ENCODE measurements at places on chromosomes 16 and 17.

- no peak for DNase-seq
Measured at GRCh38 chr16:13245713-13246377, 344.4 kb downstream of the SHISA9 start.

DNA sequence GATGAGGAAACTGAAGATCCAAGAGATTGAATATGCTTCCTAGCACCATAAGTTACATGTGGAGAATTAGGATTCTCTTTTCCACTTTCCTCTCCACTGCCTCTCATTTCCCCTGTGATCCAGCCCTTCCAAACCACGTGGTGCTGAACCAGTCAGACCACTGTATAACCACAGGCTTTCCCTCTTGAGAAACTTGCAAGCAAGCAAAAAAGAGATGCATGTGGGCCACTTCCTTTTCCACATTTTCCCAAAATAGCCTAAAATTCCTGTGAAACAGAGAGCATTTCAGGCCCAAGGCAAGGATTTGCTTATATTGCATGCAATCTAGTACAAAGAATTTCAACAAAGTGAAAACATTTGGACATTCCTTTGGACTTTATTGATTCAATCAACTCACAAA is 59.3 kb upstream of the KSR1 start:
- no peak for DNase-seq

GRCh38 chr17:38584350-38584925 is 21.3 kb downstream of the SRCIN1 start:
- peak; percentile 44 for DNase-seq

GRCh38 chr16:89473791-89474414 is 16.5 kb downstream of the ANKRD11 start:
- DNase-seq: no peak

DNA sequence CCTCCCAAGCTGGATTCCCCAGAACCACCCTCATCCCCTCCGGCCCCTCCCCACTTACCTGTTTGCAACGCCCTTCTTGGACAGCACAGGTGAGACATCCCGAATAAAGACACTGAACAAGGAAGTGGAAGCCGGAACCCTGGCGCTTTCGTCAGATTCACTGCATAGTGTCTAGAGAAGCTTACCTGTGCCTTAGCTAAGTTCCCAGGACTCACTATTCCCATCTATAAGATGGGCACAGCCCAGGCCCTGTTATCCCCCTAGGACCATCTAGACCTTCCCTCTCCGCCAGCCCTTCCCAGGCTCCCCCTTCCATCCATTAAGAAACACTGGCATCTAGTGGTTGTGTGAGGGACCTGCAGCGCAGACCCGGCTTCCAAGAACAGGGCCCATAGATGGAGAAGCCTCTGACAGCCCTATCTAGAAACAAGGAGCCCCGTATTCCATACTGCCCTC is 26.9 kb upstream of the RPL38 start:
- DNase-seq: peak; percentile 54

DNA sequence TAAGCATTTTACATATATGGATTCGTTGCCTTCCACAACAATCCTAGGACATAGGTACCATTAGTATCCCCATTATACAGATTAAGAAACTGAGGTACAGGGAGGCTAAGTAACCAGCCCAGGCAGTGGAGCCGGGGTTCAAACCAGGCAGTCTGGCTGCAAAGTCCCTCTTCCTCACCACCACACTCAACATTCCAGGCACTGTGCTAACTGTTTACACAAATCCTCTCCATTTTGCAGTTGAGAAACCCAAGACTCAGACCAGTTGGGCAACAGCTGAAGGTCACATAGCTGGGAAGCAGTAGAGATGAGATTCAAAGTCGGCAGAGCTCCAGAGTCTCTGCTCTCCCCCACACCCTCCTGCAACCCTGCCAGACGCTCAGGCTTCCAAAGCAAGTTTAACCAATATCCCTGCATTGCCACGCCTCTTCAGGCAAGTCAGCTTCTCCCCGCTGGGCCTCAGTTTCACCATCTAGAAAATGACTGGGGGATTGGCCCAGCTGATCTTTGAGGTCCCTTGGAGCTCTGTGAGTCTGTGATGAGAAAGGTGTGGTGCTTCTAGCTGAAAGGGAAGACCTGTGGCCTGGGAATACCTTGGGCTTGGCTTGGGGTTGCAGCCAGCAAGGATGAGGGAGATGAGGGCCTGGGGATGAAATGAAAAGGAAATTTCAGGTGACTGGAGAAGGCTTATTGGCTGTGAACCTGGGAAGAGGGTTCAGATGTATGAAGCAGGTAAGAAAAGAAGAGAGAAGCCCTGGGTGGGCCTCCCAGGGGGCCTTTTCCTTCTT is 14.0 kb downstream of the CCR7 start:
- DNase-seq: no peak

GRCh38 chr17:77852731-77853130 is 105.8 kb upstream of the TNRC6C start:
- DNase-seq: no peak

- DNase-seq: no peak
Measured at GRCh38 chr17:65533852-65534457, 27.5 kb downstream of the AXIN2 start.

DNA sequence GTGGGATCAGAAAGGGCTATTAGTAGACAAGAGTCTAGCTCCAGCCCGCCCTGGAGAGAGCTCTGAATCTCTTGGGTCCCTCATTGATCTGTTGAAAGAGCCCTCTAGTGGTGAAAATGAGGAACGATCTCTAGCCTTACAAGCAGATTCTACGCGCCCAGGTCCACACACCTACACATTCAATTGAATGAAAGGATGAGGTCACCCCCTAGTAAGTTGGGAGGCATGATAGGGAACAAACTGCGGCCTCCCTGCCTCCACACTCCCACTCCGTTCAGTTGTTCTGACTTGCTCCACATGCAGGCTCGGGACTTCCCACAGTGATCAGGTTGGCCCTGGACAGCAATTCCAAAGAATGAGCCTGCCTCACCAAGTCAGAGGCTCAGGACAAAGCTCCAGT is 2.9 kb upstream of the CACNG3 start:
- peak; percentile 31 for DNase-seq

DNA sequence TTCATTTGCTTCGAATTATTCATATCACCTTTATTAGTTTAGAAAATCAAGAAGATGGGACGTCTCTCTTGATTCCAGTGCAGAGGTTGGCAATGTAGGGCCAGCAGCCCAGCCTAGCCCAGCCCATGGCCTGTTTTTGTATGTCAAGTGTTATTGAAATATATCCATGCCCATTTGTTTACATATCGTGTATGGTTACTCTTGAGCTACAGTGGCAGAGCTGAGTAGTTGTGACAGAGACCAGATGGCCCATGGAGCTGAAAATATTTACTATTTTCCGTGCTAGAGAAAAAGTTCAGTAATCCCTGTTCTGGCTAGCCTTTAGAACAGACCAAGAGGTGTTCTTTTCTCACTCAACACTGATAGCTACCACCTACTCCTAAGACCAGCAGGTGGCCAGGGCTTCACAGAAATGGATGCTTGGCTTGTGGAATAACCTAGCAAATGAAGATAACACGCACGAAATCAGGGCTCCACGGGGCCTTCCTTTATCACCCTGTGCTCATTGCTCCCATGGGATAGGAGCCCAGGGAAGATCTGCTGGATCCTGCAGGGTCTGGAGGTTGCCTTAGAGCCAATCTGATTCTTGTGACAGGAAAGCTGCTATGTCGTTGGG is 123.2 kb upstream of the ANKFN1 start:
- no peak for DNase-seq

- no peak for DNase-seq
Measured at GRCh38 chr17:13727441-13728171, 125.9 kb upstream of the HS3ST3A1 start.

DNA sequence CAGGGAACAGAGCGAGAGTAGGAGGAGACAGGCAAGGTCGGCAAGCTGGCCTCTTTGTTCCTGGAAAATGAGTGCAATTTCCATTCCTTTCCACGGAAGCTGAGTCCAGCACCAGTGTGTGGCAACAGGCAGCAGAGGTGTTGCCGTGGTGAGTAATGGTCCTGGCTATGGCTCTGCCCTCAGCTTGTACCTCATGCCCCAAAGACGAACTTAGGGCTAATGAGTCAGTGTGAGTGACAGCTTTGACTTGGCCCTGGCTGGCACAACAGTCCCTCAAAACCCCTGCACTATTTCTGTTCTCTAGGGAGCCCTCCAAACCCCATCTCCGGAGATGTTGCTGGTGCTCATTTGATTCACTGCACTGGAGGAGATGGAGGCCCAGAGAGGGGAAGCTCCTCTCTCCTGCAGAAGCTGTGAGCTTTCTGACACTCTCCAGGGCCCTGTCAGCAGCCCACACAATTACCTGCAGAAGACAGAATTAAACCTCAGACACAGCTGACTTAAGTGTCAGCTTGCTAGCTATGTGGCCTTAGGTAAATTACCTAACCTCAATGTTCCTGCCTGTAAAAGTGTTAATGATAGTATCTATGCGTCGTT is 129.9 kb downstream of the TMEM132E start:
- no peak for DNase-seq

GRCh38 chr17:39564211-39564848 is 43.4 kb downstream of the NEUROD2 start:
- no peak for DNase-seq

- no peak for DNase-seq
Measured at GRCh38 chr16:81018496-81018895, 11.5 kb downstream of the CENPN start.

DNA sequence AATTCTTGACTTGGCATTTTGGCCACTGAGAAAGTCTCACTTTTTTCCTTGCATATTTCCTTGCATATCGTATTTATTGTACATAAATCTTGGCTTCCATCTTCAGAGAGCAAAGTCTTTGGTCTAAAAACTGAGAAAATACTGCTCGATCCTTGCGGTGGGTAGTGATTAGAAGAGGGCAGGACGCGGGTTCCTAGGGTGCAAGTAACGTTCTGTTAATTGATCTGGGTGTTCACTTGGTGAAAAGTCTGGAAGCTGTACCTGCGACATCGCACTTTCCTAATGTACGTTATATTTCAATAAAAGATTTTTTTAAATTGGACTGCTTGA is 758 bp upstream of the UBALD2 start:
- DNase-seq: no peak

DNA sequence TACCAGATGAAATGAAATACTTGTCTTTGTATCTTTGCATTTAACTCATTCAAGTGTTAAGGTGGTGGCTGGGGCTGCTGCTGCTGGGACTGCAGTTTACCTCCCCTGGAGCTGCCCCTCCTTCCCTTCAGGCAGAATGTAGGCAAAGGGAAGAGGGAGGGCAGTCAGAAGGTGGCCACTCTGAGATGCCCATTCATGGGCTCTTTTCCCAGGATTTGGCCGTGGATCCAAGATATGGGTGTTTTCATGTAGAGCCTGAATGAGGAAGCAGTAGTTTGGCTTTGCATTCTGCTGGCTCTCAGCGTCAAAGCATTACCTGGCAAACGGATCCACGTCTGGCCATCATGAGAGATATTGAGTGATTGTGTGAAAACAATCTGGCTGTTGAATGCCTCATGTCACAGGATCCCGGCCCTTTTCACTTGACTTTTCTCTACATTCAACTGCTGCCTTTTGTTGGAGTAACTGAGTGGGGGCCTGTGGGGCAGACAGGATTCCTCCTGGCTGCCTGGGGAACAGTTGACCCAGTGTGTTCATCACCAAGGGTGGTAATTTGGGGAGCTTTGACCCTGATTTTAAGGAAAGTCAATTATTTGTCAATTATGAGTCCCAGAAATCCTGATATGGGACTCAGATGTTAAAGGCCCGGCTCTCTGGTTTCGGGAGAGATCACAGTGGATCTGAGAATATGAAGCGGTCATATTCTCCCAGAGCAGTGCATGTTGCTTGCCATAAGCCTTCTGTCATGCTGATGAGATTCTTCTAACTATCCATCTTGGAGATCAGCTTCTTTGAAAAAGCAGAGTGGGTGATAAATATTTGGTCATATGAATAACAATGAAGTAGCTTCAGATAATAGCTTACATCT is 236.8 kb downstream of the IRX3 start:
- no peak for DNase-seq

DNA sequence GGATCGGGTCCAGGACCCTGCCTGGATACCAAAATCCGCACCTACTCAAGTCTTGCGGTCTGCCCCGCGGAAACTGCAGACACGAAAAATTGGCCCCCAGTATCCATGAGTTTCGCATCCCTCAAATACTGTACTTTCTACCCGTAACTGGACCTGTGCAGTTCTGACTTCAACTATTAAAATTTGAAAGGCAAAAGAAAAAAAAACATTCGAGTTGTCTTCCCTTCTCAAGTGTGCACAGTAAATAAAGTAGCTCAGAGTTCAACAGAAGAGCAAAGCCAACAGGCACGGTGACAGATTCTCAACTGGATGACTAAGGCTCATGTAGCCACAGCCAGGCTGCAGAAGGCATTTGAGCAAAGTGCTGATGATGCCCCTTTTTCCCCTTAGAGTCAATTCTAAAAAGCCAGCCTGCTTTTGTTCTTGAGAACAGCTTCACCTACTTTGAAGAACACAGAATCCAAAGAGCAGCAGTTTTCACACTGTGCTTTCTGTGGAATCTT is 32.5 kb downstream of the MARF1 start:
- DNase-seq: no peak

- no peak for DNase-seq
Measured at GRCh38 chr17:29645515-29646051, 22.9 kb upstream of the CORO6 start.

DNA sequence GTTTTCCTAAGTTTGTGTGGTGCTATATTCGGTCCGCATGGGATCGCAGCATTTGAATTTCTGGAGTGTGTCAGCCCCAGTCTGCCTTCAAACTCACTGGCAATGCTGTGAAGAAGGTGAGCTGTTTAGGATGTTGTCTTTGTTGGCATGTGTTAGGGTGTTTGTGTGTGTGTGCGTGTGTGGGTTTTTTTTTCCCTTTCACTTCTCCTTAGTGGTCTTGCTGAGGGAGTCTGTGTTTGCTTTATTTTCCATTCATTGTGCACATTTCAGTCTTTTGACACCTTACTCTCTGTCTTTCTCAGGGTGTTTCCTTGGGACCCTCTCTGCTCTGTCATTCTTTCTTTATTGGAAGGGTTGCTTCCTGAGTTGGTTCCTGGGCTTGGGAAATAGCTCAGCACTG is 27.7 kb upstream of the RBFOX1 start:
- no peak for DNase-seq

GRCh38 chr17:16322636-16323035 is 30.6 kb downstream of the CENPV start:
- DNase-seq: no peak

DNA sequence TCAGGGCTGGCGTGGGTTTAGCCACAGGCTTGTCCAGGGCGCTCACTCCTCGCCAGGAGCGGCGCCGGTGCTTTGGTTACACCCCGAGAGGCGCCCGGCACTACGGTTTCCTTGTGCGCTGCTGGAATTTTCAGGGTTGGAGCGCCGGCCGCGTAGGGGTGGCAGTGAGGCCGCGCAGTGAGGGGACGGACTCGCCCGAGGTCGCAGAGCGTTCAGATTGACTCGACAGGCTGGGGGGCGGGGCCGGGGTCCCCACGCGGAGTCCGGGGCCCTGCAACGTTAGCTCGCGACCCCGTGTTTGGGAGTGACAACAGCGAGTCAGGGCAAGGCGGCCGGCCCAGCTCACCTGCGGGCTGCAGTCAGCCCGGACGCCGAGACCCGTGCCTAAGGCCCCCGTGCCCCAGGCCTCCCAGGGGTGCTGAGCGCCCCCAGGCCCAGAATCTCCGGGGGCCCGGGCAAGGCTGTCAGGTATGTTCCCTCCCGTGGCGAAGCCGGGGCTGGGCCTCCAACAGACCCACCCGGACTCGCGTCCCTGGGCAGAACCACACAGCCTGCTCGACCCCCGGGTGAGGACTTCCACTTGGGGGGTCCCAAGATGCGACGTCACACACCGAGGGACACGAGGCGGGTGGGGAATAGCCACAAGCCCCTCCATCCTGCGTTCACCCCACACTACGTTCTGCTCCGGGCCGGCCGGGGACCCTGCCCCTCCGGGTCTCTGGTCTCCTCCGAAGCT is 1.3 kb upstream of the ACTG1 start:
- DNase-seq: no peak

GRCh38 chr17:11901931-11902330 is 95.3 kb downstream of the ZNF18 start:
- DNase-seq: peak; percentile 35

GRCh38 chr17:81713556-81714411 is 1.7 kb downstream of the SLC25A10 start:
- no peak for DNase-seq

Data from kidney capillary endothelial cell (primary cell).